ENCODE measurements at places on chromosomes 4 and X.
A peak's percentile ranks its signal among the peaks of the same experiment; 100 is the strongest.

GRCh38 chrX:94524867-94525266 is 850.9 kb downstream of the FAM133A start:
- no peak for DNase-seq

- no peak for DNase-seq
Observed at GRCh38 chr4:7766661-7767345, 172.9 kb downstream of the AFAP1 start.

- DNase-seq, result no peak
Observed at GRCh38 chr4:16544251-16544721, 318.0 kb upstream of the TAPT1 start.

GRCh38 chr4:1167244-1167949 is 5.0 kb downstream of the SPON2 start:
- DNase-seq, result peak; percentile 93

GRCh38 chrX:71095981-71096759 is 519 bp downstream of the FOXO4 start:
- peak; percentile 50 for DNase-seq

- no peak for DNase-seq
Observed at GRCh38 chr4:184784628-184785257, 41.0 kb downstream of the ACSL1 start.

- no peak for DNase-seq
Observed at GRCh38 chr4:160347197-160347596, 1244.3 kb downstream of the RAPGEF2 start.

DNA sequence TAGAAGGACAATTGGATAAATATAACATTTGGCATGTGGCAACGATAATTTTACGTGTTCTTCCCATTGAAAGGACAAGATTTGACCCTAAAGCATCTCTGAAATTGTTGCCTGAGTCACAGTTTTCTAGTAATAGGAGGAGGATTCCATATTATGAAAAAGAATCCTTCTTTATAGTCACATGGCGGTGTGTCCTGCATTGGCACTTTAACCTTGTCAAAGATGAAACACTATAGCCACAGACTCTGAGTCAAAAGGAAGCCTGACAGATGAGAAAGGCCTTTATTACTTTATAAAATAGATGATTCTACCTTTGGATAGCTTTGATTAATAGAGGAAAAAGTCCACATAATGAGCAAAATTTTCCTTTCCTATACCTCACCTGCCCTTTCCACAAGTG is 11.5 kb downstream of the LNX1 start:
- DNase-seq, result no peak

GRCh38 chrX:47815901-47816845 is 20.5 kb upstream of the ZNF81 start:
- DNase-seq, result peak; percentile 12

- DNase-seq, result peak; percentile 70
Observed at GRCh38 chr4:60201052-60201673, 999.0 kb upstream of the ADGRL3 start.

DNA sequence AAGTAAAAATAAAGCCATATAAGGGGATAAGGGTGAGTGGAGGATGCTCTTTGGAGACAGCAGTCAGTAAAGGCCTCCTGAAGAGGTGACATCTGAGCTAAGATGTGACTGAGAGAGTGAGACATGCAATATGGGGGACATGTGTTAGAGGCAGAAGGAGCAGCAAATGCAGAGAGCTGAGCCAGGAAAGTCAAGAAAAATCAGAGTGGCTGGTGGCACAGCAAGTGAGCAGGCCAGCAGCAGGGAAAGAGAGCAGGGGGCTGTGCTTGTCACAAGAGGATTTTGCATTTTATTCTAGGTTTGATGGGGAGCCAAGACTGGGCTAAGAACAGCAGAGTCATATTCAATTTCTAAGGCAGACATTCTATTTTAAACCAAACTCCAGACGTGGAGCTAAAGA is 394.5 kb downstream of the KCNIP4 start:
- no peak for DNase-seq

DNA sequence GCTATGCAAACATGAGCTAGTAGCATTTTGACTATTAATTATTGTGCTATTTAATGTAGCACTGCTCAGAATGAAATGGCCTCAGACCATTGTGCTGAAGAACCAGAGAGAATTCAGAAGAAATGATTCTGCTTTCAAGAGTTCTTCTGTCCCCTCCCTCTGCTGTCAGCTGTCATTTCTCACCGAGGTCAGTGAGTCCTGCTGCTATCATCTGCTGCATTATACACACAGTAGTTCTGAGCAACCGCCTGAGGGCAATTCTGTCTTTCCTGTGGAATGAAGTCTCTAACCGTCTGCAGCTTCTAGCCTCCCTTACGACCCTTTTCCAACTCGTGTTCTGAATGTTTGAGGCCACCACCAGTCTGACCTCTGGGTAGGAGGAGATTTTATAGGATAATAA is 249.4 kb downstream of the HNRNPD start:
- no peak for DNase-seq

DNA sequence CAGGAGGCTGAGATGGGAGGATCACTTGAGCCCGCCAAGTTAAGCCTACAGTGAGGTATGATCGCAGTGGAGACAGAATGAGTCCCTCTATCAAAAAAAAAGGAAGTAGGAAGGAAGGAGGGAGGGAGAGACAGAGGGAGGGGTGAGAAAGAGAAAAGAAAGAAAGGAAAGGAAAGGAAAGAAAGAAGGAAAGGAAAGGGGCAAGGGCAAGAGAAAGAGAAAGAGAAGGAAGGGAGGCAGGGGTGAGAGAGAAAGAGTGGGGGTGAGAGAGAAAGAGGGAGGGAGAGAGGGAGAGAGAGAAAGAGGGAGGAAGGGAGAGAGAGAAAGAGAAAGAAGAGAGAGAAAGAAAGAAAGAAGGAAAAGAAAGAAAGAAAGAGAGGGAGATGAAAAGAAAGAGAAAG is 13.2 kb downstream of the ELF2 start:
- no peak for DNase-seq

DNA sequence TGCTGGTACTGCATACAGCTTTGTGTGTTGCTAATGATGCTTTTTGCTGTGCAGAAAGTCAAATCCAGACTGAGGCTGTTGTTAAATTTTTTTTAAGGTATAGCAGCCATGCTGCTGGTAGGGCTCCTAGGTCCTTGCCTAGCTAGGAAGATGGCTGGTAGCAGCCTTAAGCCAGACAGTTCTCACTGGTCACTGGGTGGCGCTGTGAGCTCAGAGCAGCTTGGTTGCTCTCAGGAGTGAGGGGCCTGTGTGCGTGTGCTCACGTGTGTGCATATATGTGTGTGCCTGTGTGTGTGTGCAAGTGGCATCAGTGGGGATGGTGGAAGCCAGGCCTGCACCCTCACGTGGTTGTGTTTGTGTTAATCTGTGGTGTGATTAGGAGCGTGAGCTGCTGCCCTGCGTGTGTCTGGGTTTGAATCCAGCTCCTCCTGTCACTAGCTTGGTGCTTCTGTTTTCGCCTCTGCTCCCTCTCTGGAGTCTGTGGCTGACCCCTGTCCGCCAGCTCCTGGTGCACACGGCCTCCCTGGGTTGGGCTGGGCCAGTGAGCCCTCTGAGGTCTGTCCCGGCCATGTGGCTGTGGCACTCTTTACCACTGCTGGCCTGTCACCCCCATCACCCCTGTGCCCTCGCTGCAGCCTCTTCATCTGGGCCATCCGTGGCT is 46.1 kb downstream of the SORCS2 start:
- DNase-seq, result no peak

- DNase-seq, result no peak
Observed at GRCh38 chr4:16884673-16885460, 13.6 kb downstream of the LDB2 start.

- DNase-seq, result no peak
Observed at GRCh38 chrX:10415306-10416001, 204.9 kb downstream of the MID1 start.

DNA sequence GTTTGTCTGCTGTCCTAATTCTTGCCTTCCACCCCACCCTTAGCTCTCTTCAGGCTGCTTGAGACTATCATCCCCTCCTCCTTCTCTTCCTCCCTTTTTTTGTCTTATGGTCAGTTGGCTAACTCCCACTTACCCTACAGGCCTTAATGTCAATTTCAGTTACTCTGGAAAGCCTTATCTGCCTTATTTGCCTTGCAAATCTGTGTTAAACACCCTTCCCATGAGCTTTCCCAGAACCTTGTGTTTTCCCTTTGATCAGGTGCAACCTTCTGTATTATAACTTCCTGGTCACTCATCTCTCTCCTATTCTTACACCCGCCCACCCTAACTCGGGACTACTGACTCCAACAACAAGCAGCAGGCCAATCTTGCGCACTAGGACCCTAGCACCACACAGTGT is 74.8 kb downstream of the COX18 start:
- no peak for DNase-seq

DNA sequence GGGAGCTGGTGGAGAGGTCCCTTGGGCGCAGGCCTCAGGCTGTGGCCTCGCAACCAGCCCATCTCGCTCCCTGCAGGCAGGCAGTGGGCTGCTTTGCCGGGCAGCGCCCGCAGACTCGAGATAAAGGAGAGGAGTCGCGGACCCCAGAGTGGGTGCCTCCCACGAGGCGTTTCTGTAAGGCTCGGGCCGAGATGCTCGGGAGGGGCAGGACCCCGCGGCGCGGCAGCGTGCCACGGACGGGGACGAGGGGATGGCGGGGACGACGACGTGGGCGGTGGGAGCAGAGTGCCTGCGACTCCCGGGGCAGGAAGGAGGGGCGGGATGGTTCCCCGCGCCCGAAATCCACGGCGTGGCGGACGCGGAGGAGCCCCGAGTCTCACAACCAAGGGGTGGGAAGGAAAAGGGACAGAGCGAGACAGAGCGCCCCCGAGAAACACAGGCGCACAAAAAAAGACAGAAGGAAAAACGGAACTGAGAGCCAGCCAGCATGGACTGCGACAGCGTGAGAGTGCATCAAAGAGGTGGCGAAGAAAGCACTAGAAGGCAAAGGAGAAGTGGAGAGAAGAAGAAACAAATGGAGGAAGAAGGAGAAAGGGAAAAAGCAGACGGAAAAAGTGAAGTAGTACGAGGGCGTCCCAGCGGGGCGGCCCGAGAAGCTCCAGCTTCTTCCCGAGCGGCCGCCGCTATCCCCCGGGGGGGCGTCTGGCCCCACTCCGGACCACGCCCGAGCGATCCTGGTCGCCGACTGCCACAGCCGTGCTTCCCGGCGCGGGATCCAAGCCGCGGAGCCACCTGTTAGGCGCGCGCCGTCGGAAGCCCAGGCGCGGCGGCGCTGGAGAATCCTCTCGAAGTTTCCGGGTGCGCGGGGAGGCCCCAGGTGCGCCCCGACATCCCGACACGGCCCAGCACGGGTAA is 1.5 kb downstream of the BEND4 start:
- peak; percentile 38 for DNase-seq

GRCh38 chr4:22502895-22503814 is 12.7 kb downstream of the ADGRA3 start:
- no peak for DNase-seq

DNA sequence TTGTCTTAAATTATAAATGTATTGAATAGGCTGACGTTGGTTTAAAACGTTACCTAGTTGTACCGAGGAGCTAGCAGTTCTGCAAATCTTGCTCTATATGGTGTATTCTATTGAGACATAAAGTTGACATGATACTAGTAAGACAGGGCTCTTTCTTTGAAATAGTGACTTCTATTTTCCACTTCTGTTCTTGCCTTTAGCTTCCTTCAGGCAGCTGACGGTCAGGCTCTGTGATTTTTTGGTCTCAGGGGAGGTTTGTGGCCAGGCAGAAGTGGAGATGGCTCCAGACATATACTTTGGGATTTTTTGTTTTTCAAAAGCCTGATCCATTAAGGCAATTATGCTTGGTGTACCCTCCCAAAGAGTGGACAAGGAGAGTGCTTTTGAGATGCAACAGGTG is 95.2 kb downstream of the SLC34A2 start:
- DNase-seq, result no peak

- DNase-seq, result no peak
Observed at GRCh38 chrX:30027636-30028035, 187.7 kb upstream of the MAGEB2 start.

DNA sequence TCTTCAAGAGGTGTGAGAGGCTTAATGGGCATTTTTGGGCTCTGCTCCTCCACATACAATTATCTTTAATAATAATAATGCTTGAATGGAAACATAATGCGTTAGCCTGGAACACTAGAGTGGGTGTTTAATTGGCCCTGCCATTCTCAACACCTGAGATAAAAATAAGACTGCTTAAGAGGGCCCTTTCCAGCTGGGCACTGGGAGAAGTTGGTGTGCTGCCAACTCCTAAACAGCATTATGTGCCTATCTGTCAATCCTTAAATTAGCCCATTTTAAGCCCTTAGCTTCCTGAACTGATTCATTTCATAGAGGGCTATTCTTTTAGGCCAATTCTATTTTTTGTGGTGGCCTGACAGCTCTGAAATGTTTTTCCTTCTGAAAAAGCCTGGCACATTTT is 211.1 kb upstream of the ZIC3 start:
- no peak for DNase-seq

DNA sequence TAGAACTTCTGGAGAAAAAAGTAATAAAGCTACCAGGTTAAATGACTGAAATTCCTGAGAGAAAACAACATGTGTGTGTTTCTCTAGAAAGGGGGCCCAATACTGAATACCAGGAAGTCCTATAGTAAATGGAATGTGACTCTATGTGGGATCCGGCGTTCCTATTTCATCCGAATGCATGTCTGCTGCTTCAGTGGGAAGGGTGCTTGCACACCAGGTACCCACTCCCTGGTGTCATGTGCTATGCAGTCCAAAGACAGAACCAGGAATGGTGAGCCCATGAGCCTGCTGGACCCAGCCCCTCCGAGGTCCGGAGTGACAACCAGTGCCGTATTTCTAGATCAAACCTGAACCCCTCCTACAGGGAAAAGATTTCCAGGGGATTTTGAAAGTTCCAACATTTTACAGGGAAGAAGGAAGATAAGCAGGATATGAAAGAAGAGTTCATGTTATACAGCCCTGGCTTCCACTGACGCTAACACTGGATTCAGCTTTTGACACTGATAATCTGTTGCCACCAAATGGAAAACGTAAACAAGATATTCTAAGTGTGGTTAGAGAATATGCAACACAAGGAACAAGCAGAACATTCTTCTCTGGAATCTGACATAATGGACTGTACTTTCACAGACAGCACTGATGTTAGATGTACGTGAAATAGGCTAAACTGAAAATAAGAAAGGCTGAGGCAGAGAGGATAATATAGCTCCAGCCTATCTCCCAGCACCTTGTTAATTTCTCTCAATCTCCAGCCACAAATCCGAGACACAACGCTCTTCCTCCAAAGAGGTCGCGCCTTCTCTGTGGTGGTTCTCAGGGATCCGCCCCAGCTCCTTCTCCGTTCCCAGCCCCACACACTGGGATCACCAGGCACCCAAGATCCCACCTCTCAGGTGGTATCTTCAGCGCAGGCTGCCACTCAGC is 725 bp upstream of the CXCL1 start:
- no peak for DNase-seq

- DNase-seq, result no peak
Observed at GRCh38 chr4:105909787-105910281, 14.6 kb downstream of the NPNT start.

- DNase-seq, result no peak
Observed at GRCh38 chrX:116317409-116317808, 119.0 kb upstream of the SLC6A14 start.

- DNase-seq, result no peak
Observed at GRCh38 chrX:5810636-5811035, 418.0 kb downstream of the NLGN4X start.

DNA sequence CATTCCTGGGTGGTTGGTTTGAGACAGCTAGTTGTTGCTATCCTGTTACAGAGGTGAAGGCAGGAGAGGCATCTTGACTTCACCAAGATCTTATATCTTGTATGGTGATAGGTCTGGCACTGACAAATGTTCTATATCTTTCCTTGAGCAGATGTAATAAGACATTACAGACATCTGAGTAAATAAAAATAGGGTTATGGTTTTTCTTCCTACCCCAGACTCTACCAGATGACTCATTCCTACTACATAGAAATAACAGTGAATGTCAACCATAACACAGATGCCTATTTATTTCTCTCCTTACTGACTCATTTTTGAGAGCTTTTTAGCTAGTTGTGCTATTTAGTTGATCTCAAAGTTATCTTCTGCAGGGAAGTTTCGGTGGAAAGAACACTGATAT is 21.9 kb downstream of the HNRNPH2 start:
- DNase-seq, result no peak

Measured in common myeloid progenitor, CD34-positive (primary cell).